ENCODE measurements at places on chromosomes 16 and 17.

- DNase-seq = no peak
Measured at GRCh38 chr16:87295661-87296531, 21.3 kb downstream of the C16orf95 start.

- no peak for DNase-seq
Measured at GRCh38 chr17:75439287-75439686, 17.1 kb upstream of the TMEM94 start.

DNA sequence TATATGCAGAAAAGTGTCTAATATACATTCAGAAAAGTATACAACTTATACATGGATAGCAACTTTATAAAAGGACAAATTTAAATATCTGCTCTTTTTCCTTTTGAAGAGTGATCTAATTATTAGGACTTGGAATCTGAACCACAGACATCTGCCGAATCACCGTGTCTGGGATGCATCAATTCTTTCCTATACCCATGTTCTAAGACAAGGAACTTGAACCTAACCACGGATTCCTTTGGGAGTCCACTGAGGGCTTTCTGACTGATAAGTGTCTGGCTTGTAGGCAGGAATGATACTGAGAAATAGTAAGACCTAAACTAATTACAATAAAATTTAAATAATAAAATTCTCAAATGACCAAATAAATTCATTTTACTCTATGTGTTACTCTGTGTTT lies 54.2 kb downstream of the NDEL1 start:
- no peak for DNase-seq

GRCh38 chr17:50805486-50805885 lies 29.9 kb upstream of the WFIKKN2 start:
- no peak for DNase-seq

- no peak for DNase-seq
Measured at GRCh38 chr17:68782789-68783188, 172.4 kb downstream of the ABCA8 start.
